T-helper 9 cell (primary cell): ENCODE measurements at places on chromosomes 11 and 22.

GRCh38 chr22:29628996-29629902 lies 25.8 kb downstream of the NF2 start:
- DNase-seq, result no peak

- no peak for DNase-seq
These were observed 219.9 kb downstream of the CASP12 start for GRCh38 chr11:104678408-104678807.

- no peak for DNase-seq
These were observed 19.6 kb upstream of the MICAL2 start for GRCh38 chr11:12090761-12091258.

- DNase-seq, result no peak
These were observed 106.7 kb downstream of the MORC2 start for GRCh38 chr22:30861688-30862552.

GRCh38 chr11:94322501-94322900 lies 18.1 kb downstream of the IZUMO1R start:
- DNase-seq, result no peak

GRCh38 chr11:78815831-78816230 lies 241.2 kb upstream of the NARS2 start:
- no peak for DNase-seq

- no peak for DNase-seq
These were observed 550.4 kb downstream of the DLG2 start for GRCh38 chr11:85076535-85077330.

- DNase-seq, result no peak
These were observed 36.8 kb downstream of the SGSM3 start for GRCh38 chr22:40407021-40407761.

- no peak for DNase-seq
These were observed 3.6 kb upstream of the CKAP5 start for GRCh38 chr11:46849631-46850030.

DNA sequence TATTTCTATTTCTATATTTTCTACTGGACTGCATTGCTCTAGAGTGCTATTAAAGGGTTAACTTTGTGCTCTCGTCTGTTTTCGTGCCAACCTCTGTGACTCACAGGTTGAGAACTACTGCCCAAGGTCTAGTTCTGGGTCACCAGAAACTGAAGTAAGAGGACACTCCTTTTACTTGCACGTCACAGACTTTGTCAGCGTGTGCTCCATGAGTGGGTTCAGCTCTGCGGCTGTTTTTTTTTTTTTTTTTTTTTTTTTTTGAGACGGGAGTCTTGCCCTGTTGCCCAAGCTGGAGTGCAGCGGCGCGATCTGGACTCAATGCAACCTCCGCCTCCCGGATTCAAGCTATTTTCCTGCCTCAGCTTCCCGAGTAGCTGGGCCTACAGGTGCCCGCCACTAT lies 49.8 kb downstream of the CLMP start:
- DNase-seq, result no peak

DNA sequence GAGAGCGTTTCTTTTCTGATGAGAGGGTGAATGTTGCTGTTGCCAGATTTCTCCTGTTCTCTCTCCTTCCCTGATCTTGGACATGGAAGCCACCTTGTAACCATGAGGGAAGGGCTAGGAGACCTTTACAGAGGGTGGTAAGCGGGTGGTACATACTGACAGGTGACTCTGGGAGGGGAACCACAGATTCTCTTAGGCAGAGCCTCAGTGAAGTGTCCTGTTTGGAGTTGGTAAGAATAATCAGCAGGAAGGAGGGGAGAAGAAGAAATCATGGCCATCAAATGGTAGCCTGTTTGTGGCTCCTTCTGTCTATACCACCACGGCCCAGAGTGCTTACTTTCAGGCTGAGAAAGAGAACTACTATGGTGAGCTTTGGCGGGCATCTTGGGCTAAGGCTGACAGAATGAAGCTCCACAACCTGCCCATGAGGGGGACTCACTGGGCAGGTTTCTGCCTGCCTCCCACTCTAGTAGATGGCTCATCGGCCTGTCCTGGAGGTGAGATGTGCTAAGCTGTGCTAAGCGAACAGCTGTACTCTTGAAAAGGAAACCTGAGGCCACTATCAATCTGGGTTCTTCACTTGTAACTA lies 55.3 kb upstream of the CLTCL1 start:
- DNase-seq, result no peak

DNA sequence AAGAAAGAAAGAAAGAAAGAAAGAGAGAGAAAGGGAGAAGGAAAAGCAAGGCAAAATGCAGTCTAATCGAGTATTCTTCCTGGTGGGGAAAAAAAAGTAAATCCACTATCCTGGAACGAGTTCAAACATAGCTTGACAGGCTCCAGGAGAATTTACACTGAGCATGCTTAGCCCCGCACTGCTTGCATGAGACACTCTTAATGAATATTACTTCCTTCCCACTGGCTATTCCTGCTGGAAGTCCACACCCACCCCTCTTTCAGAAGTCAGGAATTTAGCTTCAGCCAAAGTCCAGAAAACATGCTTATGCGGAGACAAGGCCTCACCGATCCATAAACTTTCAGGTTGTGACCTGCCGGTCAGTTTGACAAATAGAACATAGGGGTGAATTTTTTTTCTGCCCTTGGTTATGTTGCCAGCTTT lies 251.8 kb upstream of the BLID start:
- DNase-seq, result no peak

DNA sequence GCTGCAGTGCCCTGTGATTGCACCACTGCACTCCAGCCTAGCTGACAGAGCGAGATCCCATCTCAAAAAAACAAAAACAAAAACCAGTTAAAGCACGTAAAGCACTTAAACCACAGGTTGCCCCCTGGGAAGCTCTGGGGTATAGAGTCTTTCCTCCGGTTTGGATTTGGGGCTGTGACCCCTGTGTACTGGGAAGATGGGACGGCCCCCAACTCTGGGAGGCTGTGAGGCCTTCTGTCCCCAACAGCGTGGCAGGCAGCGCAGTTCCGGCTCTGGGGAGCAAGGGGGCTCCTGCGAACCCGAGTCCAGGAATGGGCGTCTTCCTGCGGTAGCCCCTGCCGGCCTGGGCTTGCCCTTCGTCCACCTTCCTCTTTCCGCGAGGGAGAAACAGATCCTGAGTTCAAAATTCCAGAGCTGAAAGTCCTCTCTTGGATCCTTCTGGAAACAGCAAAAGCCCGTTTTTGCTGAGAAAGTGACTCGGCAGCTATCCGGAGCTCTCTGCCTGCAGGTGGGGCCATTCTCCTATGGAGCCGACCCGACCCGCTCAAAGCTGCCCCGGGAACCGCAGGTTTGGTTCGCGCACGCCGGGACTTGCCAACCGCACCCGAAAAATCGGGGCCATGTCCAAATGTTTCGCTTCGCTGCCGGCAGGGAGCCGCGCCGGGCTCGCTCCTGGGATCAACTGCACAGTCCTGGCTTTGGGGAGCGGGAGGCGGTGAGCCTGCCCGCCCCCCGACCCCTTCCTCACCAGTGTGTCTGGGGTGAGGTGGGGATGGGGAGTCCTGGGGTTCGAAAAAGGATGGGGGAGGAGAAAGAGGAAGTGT lies 36.3 kb upstream of the POLA2 start:
- peak; percentile 51 for DNase-seq

GRCh38 chr11:29217901-29218300 lies 798.9 kb downstream of the KCNA4 start:
- no peak for DNase-seq

DNA sequence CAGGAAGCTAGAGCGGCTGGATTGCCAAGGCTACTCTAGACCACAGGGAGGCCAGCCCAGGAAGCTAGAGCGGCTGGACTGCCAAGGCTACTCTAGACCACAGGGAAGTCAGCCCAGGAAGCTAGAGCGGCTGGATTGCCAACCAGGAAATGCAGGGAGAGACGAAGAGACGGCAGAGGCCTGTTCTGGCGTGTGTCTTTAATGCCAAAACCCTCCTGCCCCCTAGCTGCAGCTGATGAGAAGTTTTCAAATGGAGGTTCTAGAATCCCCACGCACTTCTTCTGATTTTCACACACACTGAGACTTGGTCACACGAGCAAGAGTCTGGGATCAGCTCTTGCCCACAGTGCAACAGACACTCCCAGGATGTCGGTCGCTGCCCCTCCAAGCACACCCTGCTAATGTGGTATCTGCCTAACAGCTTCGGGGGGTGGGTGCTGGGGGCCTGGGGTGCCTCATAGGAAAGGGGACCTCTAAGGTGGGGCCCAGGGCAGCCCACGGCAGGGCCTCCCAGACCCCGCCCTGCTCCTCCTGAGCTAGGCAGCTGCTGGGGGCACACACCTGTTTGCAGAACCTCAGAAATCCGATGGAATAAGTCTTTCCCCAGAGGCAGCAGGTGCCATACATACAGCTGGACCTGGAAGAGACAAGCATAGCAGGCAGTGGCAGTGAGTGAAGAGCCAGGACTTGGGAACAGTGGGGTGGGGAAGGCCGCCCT lies 28.5 kb downstream of the MAFF start:
- DNase-seq, result peak; percentile 27

DNA sequence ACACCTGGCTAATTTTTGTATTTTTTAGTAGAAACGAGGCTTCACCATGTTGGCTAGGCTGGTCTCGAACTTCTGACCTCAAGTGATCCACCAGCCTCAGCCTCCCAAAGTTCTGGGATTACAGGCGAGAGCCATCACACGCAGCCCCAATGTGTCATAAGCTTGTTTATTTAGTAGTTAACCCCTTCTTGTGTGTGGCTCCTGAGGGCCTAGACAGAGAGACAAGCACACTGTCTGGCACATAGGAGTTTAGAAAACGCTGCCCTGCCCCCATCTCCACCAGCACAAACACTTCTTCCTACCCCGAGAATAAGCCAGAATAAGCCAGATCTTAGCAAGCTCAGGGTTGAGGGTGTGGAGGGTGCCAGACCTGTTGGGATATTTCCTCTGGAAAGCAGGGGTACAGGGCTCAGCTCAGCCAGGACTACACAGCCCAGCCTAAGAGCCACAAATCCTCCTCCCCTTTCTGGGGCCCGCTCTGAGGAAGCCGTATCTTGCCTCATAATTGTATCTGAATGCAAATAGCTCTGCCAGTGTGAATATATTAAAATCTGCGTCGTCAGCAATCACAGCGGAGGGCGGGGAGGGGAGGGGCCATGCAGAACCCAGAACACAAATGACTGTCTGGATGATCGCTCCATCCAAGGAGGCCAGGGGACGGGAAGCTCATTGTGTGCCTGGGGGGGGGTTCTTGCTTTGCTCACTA lies 247.3 kb downstream of the MN1 start:
- DNase-seq, result no peak

GRCh38 chr11:83782329-83782728 lies 496.2 kb upstream of the CCDC90B start:
- no peak for DNase-seq

GRCh38 chr11:1310772-1311468 lies 1.5 kb upstream of the TOLLIP start:
- DNase-seq, result no peak

- no peak for DNase-seq
These were observed 4.7 kb upstream of the LGR4 start for GRCh38 chr11:27477243-27477642.

GRCh38 chr22:48772286-48772907 lies 1055.3 kb downstream of the BRD1 start:
- no peak for DNase-seq

GRCh38 chr22:48871176-48871840 lies 956.4 kb downstream of the BRD1 start:
- DNase-seq, result no peak

GRCh38 chr11:1743585-1744136 lies 6.7 kb downstream of the IFITM10 start:
- DNase-seq, result no peak

GRCh38 chr11:28343304-28344233 lies 235.4 kb downstream of the METTL15 start:
- DNase-seq, result no peak

- DNase-seq, result no peak
These were observed 6.0 kb downstream of the KBTBD4 start for GRCh38 chr11:47572715-47573255.

DNA sequence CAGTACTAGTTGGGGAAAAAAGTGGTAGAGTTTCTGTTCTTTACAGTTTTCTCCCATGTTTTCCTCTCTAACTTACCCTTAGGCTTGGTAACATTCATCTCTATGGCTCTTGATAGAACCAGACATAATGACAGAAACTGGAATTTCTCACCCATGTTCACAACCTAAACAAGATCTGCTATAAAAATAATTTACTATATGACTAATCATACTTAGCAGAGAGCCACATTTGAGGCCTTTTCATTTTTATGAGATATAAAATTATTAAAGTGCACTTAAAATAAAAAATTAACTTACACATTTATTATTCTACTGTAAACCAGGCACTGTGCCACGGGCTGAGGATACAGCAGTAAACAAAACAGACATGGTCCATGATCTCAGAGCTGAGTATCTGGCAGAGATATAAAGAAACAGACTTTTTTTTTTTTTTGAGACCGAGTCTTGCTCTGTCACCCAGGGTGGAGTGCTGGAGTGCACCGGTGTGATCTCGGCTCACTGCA lies 98.1 kb downstream of the GAB2 start:
- no peak for DNase-seq

- DNase-seq, result no peak
These were observed 99.2 kb upstream of the DBX1 start for GRCh38 chr11:20259506-20259905.

- DNase-seq, result peak; percentile 90
These were observed 2.8 kb upstream of the CDKN1C start for GRCh38 chr11:2888266-2888968.

GRCh38 chr11:129331871-129332274 lies 43.8 kb upstream of the BARX2 start:
- DNase-seq, result peak; percentile 33

DNA sequence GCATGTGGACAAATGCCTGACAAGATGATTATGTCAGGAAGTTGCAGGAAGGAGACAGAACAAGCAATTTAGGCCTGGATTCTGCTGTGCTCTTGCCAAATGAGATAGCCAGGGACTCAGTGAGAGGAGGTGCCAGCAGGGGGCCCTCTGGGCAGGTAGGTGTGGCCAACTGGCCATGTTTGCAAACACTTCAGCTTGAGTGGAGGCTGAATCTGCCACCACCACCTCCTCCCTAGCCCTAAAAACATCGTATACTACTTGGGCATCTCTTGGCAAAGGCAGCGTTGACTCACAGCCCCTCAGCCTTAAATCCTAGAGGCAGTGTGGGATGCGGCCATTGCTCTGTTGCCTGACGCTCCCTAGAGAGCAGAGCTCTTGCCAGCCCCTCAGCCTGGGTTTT lies 95.1 kb upstream of the PLET1 start:
- DNase-seq, result no peak

- no peak for DNase-seq
These were observed 23.2 kb downstream of the SYT13 start for GRCh38 chr11:45262900-45263299.

- DNase-seq, result no peak
These were observed 6.4 kb downstream of the PTPRJ start for GRCh38 chr11:47986742-47987141.

- no peak for DNase-seq
These were observed 23.4 kb downstream of the HPS4 start for GRCh38 chr22:26460202-26460601.
